ENCODE measurements at places on chromosomes 1 and 21.

DNA sequence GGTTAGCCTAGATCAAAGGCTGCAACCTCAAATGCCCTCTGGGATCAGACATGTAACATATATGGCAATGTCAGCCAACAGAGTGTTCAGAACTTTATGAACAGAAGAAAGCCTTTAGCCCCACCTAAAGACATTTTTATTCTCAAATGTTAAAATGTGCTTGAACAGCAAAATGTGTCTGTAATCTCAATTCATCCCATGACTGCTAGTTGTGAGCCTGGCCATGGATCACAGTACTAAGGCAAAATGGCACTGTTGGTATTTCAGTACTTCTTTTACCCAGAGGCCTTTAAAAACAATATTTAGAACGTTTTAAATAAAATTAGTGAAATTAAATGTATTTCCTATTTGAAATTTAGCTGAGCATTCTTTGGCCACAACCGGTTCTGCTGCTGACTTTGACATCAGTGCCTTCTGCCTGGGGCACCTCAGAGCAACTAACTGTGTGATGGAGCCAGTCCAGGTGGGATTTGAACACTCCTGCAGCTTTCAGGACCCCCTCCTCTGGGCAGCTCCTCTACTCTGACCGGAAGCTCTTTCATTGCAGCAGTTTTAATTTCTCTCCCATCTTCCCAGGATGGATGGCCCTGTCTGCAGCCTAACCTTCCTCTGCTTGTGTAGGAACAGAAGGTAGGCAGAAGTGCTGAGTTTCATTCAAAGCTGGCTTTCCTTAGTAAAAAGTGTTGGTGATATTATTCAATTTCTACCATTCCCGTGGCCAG is 68.3 kb upstream of the NFIA start:
- no peak for DNase-seq

- DNase-seq: no peak
These were observed 11.7 kb downstream of the EVA1C start for GRCh38 chr21:32424191-32424535.

GRCh38 chr21:45387506-45387905 is 17.5 kb upstream of the COL18A1 start:
- DNase-seq: no peak

DNA sequence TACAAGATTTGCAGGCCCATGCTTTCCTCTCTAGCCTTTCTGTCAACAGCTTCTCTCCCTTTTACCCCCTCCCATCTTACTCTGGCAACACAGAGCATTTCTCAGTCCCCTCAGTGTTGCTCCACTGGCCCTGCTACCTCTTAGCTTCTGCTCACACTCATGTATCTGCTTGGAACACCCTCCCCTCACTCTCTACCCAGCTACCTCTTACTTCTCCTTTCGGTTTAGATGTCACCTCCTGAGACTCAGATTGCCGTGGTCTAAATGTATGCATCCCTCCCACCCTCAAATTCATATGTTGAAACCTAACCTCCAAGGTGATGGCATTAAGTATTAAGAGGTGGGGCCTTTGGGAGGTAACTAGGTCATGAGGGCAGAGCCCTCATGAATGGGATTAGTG is 80.1 kb downstream of the FOXD2 start:
- no peak for DNase-seq

GRCh38 chr1:70902211-70902610 is 145.4 kb downstream of the PTGER3 start:
- DNase-seq: no peak

DNA sequence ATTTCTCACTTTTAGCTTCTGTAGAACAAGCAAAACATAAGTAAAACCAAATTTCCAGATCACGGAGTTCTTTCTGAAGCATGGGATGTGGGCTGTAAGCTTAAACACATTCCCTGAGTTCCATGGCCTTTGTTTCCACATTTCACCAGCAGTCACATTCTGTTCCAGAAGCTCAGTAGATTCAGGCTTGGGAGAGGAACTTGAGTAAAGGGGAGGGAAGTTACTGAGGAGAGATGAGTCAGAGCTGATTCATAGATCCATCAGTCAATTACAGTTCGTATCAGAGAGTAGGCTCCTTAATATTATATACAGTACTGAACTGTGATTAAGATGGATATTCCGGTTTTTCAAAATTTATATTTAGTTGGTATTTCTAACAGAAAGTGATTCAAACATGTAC is 614.3 kb downstream of the NCAM2 start:
- no peak for DNase-seq

GRCh38 chr1:41041614-41042270 is 20.2 kb upstream of the SLFNL1 start:
- DNase-seq: no peak

DNA sequence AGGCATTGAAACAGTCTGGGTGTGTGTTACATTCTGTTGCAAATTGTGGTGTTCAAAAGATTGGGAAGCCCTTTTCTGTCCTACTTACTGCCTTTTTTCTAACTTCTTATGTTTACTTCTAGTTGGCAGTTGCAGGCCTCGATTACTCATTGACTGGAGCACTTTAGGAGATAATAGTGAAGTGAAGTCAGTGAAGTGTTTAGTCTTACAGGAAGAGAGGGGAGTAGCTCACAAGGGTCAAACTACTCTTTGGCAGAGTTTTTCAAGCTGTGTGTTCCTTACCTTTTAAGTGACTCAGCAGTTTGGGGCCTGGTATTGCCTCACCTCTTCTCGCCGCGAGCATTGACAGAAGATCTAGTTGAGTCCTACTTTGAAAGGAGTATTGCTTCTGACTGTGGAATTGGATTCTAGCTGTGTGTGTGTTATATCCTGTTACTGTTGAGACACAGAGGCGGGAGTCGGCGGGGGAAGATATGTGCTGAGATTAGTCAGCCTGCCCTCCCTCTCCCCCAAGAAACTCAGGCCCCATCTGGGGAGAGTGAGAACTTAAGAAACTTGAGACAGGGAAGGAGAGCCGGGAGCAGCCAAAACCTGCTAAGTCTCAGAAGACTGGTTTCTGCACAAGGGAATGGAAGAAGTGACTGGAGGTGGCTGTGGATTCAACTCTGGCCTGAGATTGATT is 19.3 kb downstream of the AHCYL1 start:
- peak; percentile 61 for DNase-seq

DNA sequence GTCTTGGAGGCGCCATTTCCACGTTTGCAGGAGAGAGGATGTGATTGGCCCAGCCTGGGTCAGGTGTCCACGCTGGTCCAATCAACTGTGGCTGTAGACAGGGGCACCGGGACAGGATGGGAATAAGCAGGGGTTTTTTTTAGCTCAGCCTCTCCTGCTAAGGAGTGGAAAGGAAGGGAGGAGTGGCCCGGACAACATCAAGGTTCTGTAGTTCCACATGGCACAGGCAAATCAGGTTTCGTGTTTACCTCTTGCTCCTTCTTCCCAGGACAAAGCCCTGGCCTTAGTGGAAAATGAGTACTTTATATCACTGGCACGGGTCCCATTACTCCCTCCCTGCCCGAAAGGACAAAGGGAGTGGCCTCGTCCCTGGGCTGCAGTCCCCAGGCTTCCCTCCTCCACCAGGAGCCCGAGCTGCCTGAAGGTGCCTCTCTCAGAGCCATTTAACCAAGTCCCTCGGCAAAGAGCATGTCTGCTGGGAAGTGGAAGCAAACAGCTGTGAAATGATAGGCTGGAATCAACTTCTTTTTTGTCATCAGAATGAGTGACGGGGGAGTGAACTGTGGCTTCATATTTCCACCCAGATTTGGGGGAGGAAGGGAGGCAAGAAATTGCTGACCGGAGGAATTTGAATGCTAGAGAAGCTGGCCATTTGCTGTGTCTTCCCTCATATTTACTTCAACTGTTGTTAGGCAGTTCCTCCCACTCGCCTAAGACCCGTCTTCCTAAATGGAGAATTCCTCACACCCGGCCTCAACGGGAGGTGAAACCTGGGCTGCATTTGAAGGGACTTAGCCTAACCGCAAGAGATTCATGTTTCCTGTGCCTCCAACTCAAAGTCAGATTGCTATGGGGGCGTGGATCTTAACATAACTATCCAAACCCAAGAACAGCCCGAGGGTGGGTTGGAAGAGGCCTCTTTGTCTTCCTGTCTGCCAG is 84.9 kb upstream of the SLC44A3 start:
- no peak for DNase-seq

- DNase-seq: no peak
These were observed 140.2 kb downstream of the TGFB2 start for GRCh38 chr1:218485241-218485928.

DNA sequence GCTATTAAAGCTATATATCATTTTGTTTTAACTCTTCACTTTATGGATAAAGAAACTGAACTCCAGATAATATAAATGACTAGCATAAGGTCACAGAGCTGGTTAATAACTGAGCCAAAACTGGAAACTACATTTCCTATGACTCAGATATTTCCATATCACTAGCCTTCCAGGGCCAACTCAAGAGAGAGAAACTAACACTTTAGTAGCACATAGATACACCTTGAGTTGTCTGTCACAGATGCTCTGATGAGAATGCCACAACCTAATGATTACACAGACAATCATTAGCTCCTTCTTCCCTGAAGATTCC is 40.7 kb downstream of the NME7 start:
- DNase-seq: no peak

DNA sequence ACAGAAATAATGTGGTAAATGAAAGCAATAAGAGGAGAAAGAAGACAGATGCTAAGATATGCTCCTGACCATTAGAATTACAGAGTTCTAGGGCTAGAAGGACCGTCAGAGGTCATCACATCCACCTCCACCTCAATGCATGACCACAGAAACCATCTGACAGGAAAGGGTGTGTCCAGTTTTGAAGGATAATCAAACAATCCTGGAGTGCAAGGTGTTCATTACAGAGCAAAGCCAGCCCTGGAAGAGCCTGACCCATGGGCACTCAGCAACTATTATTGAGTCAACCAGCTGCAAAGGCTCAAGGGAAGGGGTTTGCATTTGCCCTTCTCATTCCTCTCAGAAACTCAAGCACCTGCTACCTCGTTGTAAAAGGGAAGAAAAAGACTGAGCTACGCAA is 46.4 kb downstream of the TOR1AIP2 start:
- DNase-seq: peak; percentile 12

DNA sequence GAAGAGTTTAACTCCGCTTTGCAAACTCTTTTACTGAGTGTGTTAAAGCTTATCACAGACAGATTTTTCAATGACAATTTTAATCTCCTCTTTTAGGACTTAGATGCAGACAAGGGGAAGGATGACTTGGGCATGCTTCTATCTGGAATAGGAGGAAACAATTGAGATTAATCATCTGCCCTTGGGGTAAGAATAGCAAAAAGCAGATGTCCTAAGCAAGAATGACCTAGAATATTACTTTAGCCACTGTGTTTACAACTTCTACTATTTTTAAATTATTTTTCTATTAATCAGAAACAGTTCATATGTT is 569.0 kb upstream of the ADGRL2 start:
- no peak for DNase-seq

DNA sequence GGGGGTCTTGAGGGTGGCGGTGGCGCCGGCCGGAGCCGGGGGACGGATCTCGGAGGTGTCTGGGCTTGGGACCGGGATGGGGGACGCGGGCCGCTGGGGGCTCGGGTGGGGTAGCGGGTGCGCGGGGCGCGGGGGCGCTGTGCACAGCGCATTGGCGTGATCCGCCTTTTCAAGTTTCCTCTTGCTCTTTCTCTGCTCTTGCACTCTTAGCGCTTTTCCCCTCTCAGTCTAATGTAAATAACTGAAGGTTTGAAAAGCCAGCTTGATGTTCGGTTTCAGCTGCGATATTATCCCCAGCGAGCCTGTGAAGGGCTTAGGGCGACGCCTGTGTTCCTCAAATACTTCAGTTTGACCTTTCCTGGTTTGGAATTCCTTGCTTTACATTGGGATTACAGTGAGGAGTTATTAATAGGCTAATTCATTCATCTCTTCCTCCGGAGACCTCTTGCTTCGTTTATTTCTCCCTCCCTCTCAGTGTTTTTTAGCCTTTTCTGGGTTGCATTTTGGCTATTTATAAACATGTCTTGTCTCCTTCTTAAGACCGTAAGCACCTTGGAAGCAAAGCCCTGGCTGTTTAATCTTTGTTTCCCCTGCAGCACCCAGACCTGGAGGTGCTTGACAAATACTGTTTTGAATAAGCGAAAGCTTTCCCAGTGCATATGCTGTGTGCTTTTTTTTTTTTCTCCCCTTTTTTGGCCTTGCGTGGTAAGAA is 693 bp downstream of the RAB4A start:
- DNase-seq: no peak

All from stimulated activated effector memory CD8-positive, alpha-beta T cell treated with anti-CD3 and anti-CD28 coated beads, Interleukin-12 subunit alpha, Interleukin-12 subunit beta, amount 100 ng/mL, for 72 hours (primary cell).